ENCODE measurements at places on chromosomes 5 and 9.

- no peak for DNase-seq
These were observed 64.0 kb upstream of the ERBIN start for GRCh38 chr5:65862384-65862783.

DNA sequence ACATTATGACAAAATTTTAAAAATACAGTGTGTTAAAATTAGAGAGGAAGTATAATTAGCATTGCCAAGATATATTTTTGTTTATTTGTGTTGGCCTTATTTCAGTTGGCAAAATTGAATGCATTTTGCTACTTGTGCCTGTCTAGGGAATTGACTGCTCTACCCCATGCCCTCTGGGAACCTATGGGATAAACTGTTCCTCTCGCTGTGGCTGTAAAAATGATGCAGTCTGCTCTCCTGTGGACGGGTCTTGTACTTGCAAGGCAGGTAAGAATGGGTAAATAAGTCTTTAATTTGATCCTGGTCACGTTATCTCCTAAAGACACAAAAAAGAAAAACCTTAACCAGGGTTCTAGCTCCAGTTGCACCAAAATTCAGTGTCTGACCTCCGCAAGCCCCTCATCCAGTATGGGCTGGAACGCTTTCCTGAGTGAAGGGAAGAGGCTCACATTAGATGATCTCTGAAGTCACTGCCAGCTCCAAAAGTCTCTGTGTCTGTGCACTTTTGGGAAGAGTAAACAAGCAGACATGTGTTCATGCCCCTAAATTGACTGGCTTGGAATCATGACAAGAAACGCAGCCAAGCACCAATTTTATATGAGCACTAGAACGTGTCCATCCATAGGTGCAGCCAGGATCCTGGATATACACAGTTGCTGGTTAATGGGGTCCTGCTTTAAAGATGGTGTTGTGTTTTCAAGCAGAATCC is 98.3 kb upstream of the PRRC1 start:
- DNase-seq, result no peak

DNA sequence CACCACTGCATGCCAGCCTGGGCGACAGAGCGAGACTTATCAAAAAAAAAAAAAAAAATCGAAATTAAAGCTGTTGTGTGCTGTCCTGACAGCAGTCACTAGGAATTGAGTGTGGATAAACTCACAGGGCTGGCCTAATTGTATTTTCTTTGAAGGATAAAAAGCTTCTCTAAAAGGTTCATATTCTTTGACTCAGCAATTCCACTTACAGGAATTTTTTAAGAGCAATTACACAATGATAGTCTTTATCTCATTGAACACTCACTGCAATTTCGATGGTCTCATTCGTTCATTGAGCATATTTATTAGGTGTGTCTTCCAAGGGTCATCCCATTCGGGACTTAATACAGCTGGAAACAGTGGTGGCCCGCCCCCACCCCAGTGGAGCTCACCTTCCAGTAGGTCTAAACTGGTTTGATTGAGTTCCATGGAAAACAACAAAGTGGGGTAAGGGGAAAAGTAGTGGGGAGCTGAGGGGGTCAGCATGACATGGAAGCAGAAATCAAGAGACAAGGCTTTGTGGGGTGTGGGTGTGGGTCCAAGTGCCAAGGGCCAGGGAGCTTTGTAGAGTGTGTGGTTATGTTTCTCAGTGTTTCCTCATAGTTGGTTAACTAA is 6.7 kb downstream of the CDK9 start:
- no peak for DNase-seq

DNA sequence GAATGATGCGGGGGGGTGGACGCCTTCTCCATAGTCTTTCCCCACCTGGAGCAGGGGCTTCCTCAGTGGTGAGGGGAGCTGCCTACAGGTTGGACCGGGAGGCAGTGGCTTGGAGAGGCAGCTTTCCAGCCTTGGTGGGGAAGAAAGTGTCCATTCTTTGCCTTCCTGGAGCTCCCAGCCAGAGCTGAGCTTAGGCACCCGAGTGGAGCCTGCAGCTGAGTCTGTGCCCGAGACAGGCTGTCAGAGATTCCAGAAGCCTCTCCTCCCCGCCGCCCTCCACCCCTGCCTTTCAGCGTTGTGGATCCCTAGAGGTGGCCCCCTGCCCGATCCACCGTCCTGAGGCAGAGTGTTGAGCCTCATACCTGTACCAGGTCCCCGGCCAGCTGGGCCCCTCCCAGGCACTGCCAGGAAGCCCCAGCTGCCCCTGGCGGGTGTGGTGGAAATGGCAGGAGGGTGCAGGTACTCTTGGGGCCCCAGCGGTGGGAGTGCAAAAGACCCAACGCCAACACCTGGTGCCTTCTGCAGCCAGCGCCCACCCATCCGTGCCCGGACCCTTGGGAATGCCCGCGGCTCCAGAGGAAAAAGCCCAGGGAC is 112.0 kb downstream of the RXRA start:
- DNase-seq, result no peak
